Natural killer cell treated with Interleukin-12 subunit alpha and Interleukin-12 subunit beta and Interleukin-15 and Interleukin-18, amount 100 ng/mL, for 72 hours (primary cell): ENCODE measurements at places on chromosomes 5 and 9. TPM values are rescaled to one million over a fixed set of nuclear protein-coding genes. Genes with fewer than 3 reads are reported as not detected.

GRCh38 chr9:95459178-95459577, 57.6 kb downstream of the PTCH1 start:
- no peak for DNase-seq

DNA sequence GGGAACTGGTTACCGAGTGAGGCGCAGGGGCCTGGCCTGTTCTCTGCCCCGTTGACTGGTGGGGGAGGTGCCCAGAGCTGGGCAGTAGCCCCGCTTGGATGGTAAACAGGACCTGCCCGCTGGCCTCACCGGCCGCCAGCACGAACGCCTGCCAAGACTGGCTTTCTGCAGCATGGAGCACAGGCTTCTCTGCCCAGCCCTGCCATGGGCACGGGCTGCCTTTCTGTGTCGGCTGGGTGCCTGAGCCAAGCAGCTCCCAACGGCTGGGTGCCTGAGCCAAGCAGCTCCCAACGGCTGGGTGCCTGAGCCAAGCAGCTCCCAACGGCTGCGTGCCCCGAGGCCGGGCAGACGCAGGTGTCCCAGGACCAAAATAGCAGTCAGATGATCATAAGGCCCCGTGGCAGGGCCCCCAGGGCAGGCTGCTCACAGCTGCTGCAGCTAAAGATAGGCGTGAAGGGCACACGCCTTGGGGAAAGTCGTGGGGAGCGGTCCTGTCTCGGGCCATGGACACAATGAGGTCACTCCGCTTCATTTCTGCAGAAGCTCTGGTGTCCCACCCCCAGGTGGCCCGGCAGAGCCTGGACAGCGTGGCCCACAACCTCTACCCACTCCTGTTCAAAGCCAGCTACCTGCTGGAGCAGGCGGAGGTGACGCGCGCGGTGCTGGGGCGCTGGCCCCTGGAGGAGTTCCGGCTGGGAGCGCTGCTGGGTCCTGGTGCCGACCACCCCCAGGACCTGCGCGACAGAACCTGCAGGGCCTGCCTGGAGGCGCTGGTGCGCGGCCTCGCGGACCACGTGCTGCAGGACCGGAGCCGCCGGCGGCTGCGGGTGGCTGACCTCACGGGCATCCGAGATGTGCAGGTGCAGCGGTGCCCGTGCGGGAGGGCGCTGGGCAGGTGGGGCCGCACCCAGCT, at the start of gene LRRC14B:
Gene LRRC14B (plus strand): TSS at position 460 of the 913 bp plus-strand sequence. CDS start 44 bp downstream, at position 504.
- DNase-seq = no peak

DNA sequence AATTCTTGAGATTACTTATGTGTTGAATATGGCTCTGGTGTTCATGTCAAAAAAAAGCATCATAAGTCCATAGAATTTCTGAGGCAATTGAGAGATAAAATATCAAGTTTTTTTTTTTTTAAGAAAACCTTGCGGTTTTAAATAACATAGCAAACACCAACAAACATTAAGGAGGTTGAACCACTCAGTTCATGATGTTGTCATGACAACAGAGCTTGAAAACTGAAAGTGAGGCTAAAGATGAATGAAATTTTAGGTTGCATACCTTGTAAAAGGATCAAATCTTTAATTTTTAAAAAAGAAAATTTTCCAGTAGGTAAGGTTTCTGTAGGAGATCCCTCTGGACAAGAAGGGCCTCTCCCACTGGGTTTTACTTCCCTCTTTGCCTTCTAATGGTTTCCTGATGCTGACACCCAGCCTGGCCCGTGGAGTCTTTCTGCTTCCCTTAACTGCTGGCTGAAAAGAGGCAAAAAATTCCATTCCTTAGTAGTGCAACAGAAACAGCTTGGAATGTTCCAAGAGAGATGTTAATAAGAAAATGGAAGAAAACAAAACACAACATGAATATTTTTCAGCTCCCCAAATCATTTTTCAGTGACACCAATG, 60.0 kb upstream of the FER start:
- DNase-seq = no peak

GRCh38 chr5:135079099-135079681, 45.2 kb upstream of the PITX1 start:
- DNase-seq = no peak

- DNase-seq = no peak
Observed at GRCh38 chr5:31598640-31599611, 40.0 kb upstream of the PDZD2 start.

- DNase-seq = peak; percentile 80
Observed at GRCh38 chr5:119397518-119398380, 41.9 kb downstream of the TNFAIP8 start.

DNA sequence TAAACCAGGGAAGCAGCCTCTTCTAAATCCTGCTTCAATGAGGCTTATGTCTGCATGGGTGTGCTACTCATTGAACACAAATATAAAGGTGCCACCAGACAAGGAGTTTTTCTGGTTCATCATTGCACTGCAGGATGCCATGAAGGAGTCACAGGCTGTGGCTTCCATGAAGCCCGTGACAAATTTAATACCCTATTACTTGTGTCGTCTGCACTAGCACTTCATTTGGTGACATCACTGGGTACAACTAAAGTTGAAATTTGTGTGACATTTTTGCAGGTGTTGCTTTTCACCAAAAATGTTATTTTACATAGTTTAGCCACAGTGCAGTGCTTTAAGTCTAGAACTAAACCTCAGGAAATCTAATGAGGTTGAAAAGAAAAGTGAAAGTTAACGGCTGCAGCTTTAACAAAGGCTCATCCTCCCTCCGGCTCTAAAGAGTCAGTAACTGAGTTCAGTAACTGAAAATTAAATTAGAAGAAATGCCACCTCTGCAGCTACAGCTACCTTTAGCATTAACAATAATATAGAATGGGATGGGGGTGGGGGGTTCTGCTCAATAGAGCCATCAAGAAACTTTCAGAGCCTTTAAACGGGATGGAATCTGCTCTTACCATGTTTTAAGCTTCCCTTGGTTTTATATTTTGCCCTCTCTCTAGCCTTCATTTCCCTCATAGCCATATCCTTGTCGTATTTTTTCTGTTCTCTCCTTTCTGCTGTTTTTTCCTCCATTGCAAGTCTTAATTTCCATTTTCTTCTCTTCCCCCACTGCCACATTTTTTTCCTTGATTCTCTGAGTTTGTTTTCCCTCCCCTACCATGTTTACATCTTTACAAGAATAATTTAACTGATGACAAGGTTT, 233.8 kb upstream of the TMEM161B start:
- no peak for DNase-seq

DNA sequence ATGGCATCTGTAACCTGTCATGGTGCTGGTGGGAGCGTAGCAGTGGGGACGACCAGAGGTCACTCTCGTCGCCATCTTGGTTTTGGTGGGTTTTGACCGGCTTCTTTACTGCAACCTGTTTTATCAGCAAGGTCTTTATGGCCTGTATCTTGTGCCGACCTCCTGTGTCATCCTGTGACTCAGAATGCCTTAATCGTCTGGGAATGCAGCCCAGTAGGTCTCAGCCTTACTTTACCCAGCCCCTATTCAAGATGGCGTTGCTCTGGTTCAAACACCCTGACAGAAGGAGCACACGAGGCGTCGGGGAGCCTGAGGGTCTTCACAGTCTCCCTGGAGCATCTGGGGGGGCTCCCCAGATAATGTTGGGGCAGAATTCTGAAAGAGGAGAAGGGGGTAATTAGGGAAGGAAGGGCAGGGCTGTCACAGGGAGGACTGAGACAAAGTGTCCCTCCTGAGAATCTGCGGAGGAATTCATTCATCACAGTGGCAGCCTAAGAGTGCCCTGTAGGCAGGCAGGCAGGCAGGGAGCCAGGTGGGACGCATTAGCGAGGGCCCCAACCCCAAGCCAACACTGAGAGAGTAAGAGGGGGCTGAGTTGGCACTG, 21.3 kb upstream of the NCS1 start:
- DNase-seq = no peak

GRCh38 chr5:175694371-175695160, 36.7 kb downstream of the HRH2 start:
- DNase-seq = no peak

DNA sequence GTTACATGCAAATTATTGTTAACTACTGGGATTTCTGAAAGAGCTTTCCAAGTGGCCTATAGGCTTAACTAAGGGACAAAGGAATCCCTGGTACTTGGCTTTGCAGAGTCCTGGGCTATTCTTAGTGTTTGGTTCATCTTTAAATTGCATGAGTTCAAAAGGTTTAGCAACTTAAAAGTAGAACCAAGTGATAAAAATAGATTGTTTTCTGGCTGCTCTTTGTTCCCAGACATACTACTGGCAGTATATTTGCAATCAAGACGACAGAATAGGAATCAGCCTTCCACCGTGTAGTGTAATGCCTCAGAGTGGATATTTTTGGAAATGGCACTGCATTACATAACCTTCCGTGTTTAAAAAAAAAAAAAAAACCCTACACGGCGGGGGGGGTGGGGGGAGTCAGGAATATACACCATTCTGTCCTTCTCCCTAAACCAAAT, 1.0 kb downstream of the NREP start:
- no peak for DNase-seq

GRCh38 chr9:106421772-106422171, 441.2 kb upstream of the ZNF462 start:
- DNase-seq = peak; percentile 70

DNA sequence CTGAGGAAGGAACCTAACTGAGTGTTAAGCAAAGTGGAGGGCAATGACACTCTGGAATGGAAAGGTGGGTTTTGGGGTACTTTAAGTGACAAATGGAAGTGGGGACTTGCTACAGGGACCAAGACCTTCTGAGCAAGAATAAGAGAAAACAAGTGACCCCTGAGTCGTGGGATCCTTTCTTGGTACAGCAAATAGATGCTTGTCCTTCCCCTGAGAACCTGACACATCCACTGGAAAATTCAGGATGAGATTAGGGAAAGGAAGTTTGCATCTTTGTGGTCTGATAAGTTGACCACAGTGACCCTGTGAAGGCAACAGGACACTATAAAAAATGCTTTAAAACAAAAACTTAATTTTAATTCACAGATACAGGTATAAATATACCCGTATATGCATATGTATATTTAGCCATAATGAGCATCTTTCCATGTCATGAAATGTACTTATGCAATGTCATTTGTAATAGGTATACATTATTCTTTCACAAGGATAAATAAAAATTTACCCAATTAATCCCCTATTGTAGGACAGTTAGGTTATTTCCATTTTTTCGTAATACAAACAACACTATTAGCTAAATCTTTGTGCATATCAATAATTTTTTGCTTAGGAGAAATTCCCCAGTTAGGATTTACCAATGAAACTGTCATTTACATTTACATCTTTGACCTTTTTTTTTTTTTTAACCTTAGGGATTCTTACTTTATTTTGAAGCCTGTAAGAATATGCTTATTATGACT, 2.0 kb upstream of the IRF1 start:
- no peak for DNase-seq

GRCh38 chr5:121033334-121033733, 569.2 kb downstream of the PRR16 start:
- DNase-seq = no peak

GRCh38 chr9:77841739-77842386, 189.7 kb downstream of the GNAQ start:
- no peak for DNase-seq

- DNase-seq = no peak
Observed at GRCh38 chr5:119810217-119810616, 180.9 kb downstream of the FAM170A start.

GRCh38 chr5:151298063-151298855, 5.3 kb downstream of the SLC36A3 start:
- no peak for DNase-seq

- DNase-seq = no peak
Observed at GRCh38 chr9:126496181-126496576, 117.5 kb upstream of the LMX1B start.

GRCh38 chr5:102811972-102812371, 56.9 kb downstream of the PAM start:
- no peak for DNase-seq

DNA sequence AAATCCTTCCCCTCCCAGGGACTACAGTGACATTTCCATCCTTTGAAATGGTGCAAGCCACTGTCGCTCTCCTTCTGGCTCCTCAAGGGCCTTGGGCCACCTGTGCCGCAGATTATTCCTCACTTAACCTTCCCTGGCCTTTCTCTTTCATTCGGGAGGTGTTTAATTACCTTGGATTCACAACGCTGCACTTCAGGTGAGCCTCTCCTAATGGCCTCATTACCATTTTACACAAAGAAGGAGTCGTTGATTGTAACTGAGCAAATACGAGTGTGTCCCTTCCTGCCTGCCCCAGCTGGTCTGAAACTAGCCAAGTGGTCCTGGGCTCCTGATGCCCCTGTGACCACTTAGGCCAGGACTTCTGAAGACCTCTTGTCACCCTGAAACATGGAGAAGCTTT, 205.0 kb downstream of the CRB2 start:
- peak; percentile 32 for DNase-seq

- DNase-seq = no peak
Observed at GRCh38 chr5:57324861-57325260, 151.0 kb downstream of the GPBP1 start.

The ANKRD20A1 gene
- 1.4 TPM for total RNA-seq

The MAP1B gene
- total RNA-seq = 0.14 TPM

The SYK gene
- 25.8 TPM for total RNA-seq

The ZNF300 gene
- 7.4 TPM for total RNA-seq

The LRRC26 gene
- total RNA-seq = not detected

The MGAT4B gene
- total RNA-seq = 73.2 TPM

The OR1J2 gene
- not detected for total RNA-seq

The GFI1B gene
- not detected for total RNA-seq

The TRIM23 gene
- total RNA-seq = 10.3 TPM

The PJA2 gene
- 71.8 TPM for total RNA-seq

The PRSS3 gene
- total RNA-seq = 1.3 TPM

The EQTN gene
- not detected for total RNA-seq

The CNTFR gene
- total RNA-seq = not detected

The GARNL3 gene
- total RNA-seq = 7.4 TPM

The SPAG8 gene
- 1.6 TPM for total RNA-seq

The SLC22A5 gene
- total RNA-seq = 6.4 TPM
